ENCODE measurements at places on chromosomes 2 and 18.

DNA sequence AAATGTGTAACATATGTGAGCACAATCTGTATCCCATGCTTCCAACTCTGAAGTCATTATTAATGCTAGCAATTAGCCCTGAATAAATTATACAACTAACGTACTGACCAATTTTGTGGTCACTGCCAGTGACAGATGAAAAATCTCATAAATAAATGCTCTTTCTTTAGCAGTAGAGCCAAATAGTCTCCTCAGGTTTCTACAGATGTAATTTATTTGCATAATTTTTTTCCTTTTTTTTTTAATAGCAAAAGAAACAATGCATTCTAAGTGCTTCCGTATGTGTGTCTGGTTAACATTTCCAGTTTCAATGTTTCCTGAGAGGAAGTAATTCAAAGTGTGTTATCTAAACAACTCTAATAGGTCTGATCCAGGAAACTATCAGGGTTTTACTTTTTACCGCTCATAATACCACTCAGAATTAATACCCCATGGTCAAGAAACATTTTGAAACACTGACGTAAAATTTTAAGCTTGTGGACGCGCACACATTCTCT, 108.4 kb downstream of the MEP1B start:
- no peak for DNase-seq

- DNase-seq = no peak
Measured at GRCh38 chr2:40128796-40129195, 323.1 kb downstream of the SLC8A1 start.

DNA sequence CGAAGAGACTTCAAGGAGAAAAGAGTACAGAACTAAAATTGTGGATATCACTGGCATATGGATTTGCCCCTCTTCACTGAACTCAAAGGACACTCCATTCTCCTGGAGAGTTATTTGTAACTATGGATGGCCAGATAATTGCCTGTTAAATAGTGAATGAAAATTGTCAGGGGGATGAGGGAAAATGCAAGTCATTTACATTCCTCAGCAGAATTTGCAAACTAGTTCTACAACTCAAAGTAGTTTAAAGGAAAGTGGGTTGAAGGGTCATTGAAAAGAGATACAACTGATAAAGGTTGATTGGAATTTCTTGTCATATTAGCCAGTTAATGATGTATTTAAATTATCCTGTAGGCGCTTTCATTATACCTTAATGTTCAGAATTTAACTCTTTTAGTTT, 266.5 kb upstream of the SPOPL start:
- DNase-seq = no peak

DNA sequence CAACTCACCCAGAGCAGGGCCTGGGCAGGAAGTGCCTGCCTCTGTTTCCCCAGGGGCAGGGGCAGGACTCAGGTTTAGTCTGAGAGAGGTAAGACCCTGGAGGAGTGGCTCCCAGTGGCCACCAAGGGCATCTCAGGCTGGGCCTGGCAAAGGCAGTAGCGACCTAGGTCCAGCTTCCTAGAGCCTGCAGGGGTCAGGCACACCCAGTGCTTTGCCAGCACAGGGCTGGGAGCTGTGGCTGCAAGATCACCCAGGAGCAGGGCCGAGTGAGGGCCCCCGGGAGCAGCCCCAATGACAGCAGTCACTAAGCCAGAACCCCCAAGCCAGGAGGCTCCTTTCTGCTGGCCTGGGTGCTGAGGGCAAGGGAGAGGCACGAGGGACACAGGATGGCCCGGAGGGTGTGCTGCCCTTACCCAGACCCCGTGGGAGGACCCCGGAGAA, 8.8 kb upstream of the DUSP2 start:
- DNase-seq = no peak

DNA sequence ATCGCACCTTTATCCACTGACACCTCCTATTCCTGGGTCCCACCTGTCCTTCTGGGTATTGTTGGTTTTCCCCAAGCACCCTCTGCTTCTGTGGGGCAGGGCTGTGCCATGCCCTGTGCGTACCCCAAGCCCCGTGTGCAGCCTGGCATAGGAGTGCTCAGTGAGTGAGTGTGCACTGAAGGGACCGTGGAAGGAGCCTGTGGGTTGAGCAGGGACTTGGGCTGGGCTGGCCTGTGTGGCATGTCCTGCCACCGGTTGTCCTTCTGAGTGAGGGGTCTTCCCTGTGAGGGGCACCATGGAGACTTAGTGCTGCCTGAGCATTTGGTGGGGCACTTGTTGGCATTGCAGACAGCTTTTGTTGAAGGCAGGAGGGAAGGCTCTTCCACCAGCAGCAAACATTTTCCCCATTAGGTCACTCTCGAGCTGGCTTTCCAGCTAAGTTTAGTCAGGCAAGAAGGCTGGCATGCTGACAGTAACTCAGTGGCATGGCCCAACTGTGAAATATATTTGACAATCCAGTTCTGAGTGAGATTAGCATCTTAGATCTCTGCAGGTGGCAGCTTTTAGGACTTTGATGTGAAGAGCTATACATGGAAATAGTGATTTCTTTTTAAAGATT, 64.7 kb downstream of the LPIN1 start:
- DNase-seq = no peak

DNA sequence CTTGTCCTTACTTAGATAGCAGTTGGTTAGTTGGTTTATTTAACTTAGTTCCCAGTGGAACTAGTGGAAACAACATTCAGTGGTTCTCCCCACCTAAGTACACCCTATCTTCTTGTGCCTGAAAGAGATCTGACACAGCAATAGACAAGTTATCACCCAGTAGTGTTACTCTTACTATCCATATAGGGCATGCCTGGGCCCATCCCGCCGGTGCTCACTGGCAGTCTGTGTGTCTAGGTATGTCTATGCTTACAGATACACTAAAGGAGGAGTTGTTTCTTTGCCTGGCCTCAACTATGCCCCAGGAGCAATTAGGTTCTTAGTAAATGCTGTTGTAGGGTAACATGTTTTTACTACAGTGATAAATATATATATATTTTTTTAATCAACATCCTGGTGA, 12.0 kb upstream of the NRP2 start:
- DNase-seq = no peak

DNA sequence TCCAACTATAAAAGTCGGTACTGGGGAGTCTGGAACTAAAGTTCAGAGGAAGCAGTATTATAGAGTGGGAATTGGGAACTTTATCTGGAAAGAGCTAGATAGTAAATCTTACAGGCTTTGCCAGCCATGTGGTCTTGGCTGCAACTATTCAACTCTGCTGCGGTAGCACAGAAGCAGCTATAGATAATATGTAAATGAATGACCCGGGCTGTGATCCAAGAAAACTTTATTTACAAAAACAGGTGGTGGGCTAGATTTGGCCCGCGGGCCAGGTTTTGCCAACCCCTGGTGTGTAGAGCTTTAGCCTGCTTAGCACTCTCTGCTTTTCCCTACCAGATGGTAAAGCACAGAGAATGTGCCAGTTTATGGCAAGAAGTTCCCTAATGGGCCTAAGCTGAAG, 70.8 kb downstream of the TNP1 start:
- no peak for DNase-seq

DNA sequence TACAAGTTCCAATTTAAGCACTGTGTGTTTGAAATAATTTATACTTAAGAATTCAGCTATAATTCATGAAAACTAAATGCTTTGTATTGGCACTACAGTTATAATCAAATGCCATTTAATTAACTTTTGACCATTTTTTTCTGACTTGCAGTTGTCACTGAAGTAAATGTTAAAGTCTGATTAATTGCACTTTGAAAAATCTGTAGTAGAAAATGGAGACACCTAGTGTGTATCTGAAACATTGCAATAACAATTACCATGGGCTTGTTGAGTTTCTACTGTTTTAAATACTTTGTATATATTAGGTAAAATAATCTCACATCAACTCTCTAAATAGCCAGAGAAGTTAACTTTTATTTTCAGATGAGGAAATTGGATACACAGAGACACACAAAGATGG, 458.6 kb upstream of the FSIP2 start:
- DNase-seq = no peak

GRCh38 chr18:57077005-57077765, 69.7 kb upstream of the BOD1L2 start:
- DNase-seq = no peak

GRCh38 chr2:54945391-54946219, 104.6 kb downstream of the RTN4 start:
- no peak for DNase-seq

GRCh38 chr2:135904341-135904989, 28.2 kb upstream of the MCM6 start:
- no peak for DNase-seq

GRCh38 chr2:217934321-217935131, 68.3 kb downstream of the TNS1 start:
- no peak for DNase-seq

GRCh38 chr2:39476524-39476923, 39.4 kb upstream of the MAP4K3 start:
- no peak for DNase-seq

- no peak for DNase-seq
Measured at GRCh38 chr2:62467475-62468321, 38.3 kb downstream of the TMEM17 start.

DNA sequence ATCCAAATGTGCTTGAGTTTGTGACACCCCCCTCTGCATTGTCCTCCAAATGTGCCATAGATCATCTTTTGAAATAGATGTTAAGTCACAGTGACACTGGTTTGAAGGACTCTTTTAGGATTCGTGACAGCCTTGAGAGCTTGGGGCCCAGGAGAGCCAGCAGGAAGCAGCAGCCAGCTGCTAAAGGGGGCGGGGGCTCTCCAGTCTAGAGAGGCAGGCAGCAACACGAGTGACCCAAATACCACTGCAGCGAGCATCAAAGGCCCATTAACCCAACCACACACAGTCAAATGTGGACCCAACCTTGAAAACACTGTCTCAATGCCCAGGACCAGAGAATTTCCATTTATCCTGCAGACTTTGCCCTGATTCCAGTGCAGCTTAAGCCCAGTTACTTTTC, 75.6 kb downstream of the ZBTB7C start:
- DNase-seq = no peak

DNA sequence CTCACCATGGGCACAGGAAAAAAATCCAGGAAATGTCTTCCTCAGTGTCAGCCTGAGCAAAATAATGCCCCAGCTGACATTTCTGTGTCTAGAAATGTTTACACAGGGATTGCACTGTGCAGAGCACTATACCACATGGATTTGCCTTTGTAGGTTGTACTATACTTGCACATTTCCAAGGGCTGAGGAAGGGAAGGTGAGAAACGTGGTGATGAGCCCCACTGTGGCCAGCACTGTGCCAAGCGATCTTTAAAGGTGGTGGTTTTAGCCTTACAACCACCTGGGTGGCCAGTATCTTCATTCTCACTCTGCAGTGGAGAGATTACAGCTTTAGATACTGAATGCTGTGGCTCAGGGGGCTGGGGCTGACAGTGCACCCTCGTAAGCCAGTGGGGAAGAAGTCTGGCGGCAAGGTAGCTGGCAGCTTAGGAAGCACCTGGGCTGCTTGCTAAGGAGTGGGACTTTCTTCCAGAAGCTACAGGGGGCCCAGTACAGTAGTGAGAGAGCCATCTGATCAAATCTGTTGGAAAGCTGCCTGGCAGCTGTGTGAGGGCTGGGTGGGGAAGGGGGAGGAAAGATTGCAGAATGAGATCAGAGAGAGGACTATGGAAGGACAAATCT, 81.4 kb upstream of the MSH2 start:
- DNase-seq = no peak

DNA sequence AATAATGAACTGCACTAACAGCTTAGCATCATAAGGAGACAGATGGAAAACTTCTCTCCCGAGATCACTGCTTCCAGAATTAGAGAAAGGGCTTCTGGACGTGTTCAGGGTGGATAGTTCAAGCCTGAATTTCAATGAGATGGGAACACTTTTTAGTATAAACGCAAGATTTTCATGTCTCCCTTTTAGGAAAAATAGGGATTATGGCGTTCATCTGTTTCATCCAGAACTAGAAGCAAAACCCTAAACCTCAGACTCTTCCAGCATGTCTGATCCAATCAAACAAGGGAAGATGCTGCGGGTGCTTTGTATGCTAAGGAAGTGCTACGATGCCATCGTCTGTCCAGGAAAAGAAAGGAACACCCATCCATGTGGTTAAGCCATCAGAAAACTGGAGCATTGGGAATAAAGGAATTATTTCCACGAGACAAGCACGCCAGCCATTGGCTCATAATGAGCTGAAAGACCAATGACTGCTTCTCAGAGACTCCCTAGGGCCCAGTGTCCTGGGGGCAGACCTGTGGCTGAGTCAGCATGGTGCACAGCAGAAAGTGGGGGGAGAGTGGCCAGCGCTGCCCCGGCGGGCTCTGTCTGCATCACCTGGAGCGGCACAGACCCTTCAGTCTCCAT, 65.9 kb upstream of the AFF3 start:
- DNase-seq = no peak

GRCh38 chr2:134718023-134718816, 580 bp downstream of the TMEM163 start:
- peak; percentile 40 for DNase-seq

- no peak for DNase-seq
Measured at GRCh38 chr2:207920321-207920720, 105.0 kb downstream of the PLEKHM3 start.

DNA sequence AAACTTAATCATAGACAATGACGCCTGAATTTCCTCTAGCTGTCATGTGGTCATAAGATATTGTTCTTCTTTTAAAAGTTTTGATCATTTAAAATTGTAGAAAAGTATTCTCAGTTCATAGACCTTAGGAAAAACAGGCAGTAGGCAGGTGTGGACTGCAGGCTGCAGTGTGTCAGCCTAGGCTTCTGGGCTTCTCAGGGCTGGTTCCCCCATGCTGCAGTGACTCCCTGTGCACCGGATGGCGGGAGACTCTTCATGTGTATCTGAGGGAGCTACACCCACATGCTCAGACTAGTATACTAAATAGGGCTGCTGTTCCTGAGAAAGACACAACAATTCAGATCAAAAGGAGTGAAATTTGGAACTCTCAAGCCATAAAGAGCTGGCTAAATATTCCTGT, 72.4 kb downstream of the PXDN start:
- DNase-seq = no peak

DNA sequence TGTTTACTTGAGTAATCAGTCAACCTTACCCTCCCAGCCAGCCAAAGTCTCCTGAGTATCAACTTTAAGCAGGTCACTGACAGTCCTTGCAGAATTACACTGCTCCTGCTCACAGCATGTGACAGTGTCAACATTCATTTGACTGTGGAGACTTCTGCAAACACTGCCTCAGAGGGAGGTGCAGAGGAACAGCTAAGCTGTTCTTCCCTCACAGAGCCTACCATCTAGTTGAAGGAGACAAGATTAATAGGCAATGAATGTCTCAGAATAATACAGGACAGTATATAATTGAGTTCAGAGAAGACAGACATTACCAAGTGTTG, 11.9 kb downstream of the SLC14A2 start:
- DNase-seq = no peak

DNA sequence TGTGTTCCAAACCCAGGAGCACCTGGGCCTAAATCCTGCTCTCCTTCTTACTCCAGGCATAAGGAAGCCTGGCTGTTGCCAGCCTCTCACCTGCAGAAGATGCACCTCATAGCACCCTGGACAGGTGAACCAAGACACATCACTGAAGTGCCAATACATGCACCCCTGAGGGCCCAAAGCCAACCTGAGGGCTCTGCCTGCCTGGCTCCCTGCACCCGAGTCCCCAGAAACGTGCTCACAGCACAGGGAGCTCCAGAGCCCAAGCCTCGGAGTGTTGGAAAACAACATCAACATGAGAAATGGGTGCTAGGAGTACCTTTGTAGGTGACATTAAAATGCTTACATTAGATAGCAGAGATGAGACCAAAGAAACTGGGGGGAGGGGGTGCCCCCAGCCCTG, 96.3 kb upstream of the RAB6C start:
- DNase-seq = no peak

GRCh38 chr18:63523660-63524059, 18.5 kb upstream of the SERPINB12 start:
- no peak for DNase-seq

GRCh38 chr18:58671632-58672564, 633 bp downstream of the MALT1 start:
- no peak for DNase-seq

- no peak for DNase-seq
Measured at GRCh38 chr2:230991598-230991997, 4.3 kb upstream of the SPATA3 start.

Data from endothelial cell (in vitro differentiated cells).